Cortex of kidney (tissue), 1 donor: ENCODE measurements at places on chromosomes 6 and 20.

DNA sequence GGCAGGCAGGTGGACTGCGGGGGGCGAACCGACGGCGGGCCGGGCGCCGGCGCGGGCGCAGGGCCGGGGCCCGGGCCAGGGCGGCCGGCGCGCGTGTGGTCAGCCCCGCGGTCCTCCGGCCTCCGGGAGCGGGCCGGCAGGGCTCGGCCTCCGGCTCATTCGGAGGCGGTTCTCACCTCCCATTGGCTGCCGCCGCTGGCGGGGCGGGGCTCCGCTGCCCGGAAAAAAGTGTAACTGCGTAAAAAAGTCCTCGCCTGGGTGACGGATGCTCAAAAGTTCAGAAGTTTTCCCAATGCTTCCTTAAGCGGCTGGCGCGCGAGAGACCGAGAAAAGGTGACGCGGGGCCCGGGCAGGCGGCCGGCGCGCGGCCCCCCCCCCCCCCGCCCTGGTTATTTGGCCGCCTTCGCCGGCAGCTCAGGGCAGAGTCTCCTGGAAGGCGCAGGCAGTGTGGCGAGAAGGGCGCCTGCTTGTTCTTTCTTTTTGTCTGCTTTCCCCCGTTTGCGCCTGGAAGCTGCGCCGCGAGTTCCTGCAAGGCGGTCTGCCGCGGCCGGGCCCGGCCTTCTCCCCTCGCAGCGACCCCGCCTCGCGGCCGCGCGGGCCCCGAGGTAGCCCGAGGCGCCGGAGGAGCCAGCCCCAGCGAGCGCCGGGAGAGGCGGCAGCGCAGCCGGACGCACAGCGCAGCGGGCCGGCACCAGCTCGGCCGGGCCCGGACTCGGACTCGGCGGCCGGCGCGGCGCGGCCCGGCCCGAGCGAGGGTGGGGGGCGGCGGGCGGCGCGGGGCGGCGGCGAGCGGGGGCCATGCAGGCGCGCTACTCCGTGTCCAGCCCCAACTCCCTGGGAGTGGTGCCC is at the start of gene FOXC1:
FOXC1 (plus strand) TSS at position 268 of the 849 bp plus-strand sequence; CDS start at position 799, 531 bp downstream.
- DNase-seq = peak; percentile 62

- DNase-seq = no peak
These were observed 480.9 kb upstream of the MARCKS start for GRCh38 chr6:113375950-113376846.

GRCh38 chr6:140108167-140108566 is 733.7 kb upstream of the CITED2 start:
- DNase-seq = no peak

DNA sequence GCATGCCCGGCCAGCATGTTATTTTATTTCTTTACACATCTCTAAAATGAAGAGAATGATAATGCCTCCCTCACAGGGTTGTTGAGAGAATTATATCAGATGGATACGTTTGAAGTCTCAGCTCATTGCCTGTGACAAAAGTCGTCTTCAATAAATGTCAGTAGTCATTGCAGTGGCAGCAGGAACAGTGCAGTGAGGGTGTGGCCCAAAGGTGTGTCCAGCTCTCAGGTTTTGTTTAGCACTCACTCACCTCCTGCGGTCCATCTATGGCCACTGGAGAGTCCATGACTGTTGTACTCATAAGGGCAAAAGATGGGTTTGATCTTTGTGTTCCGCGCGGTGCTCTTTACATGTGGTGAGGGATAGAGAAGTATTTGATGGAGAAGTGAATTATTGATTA is 77.2 kb upstream of the TIAM2 start:
- no peak for DNase-seq

- DNase-seq = no peak
These were observed 42.8 kb downstream of the LAMA2 start for GRCh38 chr6:128925765-128926164.

DNA sequence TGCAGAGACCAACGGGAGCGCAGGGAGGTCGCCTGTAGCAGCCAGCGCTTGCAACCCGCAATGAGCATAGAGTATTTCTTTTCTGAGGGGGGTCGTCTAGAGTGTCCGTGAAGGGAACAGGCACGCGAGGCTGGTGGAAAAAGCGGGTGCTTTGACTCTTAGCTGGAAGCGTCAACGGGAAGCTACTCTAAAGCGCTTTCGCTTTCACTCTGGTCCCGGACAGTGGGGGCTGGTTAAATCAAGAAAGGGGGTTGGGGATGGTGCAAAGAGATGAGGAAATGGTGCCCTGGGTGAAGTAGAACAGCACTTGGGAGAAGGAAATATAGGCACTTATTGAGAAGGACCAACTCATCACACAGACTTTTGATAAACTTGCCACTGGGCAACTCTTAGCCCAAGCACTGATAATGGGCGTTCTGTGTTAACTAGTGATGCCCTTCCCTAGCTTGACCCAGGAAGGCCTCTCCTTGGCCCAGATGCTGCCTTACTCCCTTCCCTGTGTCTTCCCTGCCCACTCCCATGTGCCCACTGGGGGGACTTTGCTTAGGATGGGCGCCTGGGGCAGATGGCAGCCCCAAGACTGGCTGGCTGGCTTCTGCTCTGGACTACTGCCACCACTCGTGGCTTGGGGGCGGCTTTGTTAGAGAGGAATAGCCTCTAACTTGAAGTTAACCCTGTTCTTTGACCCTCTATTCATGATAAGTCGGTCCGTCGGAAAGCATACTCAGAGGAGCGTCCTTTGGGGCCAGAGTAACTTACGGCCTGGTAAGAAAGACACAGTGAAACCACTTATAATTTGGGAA is 585 bp downstream of the PSMB9 start:
- no peak for DNase-seq

DNA sequence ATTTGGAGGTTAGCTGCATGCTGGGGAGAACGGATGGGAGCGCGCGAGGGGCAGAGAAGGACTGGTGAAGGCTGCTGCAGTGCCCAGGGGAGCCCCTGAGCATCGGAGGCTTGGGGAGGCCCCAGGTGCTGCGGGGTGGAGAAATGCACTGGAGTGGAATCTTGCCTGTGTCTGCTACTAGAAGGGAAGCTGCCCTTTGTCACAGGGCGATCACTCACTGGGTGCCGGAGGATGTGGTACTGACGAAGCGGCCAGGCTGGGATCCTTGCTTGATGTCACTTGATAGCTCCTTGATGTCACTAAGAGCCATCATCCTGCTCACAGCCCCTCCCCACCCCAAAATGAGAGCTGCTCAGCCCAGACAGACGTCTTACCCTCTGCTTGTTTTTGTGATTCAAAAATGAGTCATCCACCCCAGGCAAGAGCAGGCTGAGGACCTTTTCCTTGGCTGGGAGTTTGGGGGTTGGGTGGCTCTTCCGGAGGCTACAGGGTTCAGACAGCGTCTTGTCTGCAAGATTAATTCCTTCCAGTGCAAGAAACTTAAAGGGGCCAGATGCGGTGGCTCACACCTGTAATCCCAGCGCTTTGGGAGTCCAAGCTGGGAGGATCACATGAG is 62.6 kb upstream of the PMEPA1 start:
- DNase-seq = no peak

- no peak for DNase-seq
These were observed 54.7 kb downstream of the ENPP1 start for GRCh38 chr6:131862476-131862875.

DNA sequence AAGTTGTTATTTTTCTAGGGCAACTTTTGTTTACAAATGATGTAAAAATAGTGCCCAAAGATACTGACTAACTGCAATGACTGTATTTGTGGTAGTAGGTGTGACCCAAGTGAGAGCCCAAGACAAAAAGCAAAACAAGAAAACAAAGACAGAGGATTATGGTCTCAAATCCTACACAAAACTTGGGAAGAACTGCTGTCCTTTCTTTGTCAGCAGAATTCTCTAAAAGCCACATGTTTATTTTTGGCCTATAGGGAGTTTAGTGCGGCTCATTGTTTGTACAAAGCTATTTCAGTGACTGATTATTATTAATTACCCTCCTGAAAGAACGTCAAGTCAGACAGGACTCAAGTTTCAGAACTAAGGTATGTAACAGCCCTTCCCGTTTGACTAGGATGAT is 509.2 kb upstream of the SLC35B3 start:
- DNase-seq = no peak

DNA sequence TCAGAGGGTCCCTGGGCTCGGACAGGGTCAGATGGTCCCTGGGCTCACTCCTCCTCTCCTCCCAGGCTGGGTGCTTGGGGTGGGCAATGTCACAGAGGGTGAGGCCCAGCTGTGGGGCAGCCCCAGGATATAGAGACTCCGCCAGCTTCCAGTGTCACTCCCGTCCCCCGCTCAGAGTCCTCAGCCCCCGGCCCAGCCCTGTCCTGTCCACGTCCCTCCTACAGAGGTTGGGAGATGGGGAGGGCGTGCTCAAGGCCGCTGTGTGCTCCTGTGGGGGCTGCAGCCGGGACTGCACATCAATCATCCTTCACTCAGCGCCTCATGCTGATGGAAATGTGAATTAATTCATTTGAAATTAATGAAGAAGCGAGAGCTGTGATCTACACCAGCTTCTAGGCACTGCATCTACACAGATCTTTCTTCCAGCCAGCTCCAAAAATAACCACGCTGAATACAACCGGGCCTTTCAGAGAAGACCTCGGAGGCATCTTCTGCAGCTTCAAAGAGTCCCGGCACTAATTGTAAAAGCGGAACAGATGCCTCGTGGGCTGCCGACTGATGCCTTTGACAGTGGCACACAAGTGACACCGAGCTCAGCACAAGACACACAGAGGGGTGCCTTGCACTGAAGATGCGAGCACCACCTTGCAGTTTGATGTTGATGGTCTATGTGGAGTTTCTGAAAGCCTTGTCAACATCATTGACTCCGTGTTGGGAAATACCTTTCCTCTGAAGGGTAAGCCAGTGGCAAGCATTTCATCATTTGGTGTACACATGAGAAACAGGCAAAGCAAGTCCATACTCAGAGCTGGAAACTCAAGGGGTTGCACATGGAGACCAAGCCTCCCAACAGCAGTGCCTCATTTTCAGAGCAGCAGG is 39.3 kb downstream of the DACT2 start:
- no peak for DNase-seq

DNA sequence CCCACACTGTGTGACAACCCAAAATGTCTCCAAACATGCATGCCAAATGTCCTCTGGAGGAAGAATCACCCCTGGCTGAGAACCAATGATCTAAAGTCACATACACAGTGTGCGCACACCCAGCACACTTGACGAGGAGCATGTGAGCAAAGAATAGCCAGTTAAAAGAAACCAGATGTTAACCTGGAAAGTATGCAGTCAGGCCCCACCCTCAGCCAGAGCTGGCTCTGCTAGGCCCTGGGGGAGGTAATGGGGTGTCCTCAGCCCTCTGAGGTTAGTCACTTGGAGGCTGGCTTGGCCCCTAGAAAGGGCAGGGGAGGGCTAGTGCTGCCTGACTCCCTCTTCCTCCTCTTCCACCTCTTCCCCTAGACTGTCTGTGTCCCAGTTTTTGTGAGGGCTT is 15.2 kb upstream of the GUCA1A start:
- DNase-seq = no peak
